ENCODE measurements at places on chromosomes 2 and 18. TPM values are rescaled to one million over a fixed set of nuclear protein-coding genes. Genes with fewer than 3 reads are reported as not detected.

The FEV gene
- total RNA-seq, result not detected

The RGPD3 gene
- total RNA-seq, result 0.15 TPM

The LONRF2 gene
- 1.6 TPM for total RNA-seq

The RNF125 gene
- total RNA-seq, result 7.4 TPM

The GAL3ST2 gene
- 0.44 TPM for total RNA-seq

The GNAL gene
- 4.6 TPM for total RNA-seq

The REG1B gene
- total RNA-seq, result 4.2 TPM

The KCNS3 gene
- total RNA-seq, result 5.2 TPM

The FAM237A gene
- not detected for total RNA-seq

The ADD2 gene
- total RNA-seq, result 0.15 TPM

Measured in HCT116 (cell line).